CMK (cell line): ENCODE measurements at places on chromosomes 4 and X.

GRCh38 chr4:146271466-146271865 lies 57.1 kb downstream of the REELD1 start:
- DNase-seq, result no peak

GRCh38 chr4:27429364-27429871 lies 568.8 kb downstream of the STIM2 start:
- no peak for DNase-seq

DNA sequence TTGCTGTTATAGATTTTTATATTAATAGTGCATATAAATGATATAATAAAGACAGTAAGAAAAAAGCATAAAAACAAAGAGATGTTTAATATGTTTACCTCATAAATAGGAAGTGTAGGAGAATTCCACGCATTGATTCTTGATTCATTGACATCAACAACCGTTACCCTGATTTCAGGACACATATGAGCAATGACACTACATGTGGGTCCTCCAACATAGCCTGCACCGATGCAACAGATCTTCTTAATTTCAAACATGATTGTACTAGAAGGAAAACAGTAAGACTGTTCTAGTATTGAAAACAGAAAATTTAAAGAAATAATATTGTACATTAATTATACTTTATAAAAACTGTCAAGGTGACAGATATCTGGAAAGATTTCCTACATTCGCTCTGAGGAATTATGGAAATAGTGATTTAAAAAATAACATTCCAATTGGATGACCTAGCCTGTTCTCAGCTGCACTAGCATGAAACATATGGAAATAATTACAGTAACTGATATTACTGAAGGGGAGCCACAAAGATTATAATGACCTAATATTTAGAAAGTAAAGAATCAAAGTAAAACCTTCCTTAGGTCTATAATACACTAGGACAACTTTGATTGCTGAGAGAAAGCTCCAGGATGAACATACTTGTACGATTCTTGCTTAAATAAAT lies 5.9 kb downstream of the UGDH start:
- no peak for DNase-seq

GRCh38 chr4:167290678-167291077 lies 56.4 kb upstream of the SPOCK3 start:
- no peak for DNase-seq

DNA sequence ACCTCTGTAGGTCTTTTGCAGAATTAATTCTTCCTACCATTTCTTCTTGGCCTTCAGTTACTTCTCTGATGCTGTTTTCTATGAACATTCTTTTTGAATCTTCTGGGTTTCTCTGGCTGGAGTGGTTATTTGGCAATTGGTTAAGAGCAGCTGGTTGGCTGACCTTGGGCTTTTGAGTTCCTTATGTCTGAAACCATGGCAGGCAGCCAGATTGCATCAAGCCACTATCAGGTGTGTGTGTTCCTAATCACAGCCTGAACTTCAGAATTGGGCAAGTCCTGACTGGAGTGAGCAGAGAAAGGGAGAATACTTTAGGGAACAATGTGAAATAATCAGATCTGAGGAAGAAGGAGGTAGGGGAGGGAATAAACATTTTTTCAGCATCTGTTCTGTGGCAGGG lies 90.2 kb downstream of the ARHGAP10 start:
- DNase-seq, result no peak

GRCh38 chr4:182823576-182823975 lies 93.6 kb downstream of the DCTD start:
- DNase-seq, result no peak

DNA sequence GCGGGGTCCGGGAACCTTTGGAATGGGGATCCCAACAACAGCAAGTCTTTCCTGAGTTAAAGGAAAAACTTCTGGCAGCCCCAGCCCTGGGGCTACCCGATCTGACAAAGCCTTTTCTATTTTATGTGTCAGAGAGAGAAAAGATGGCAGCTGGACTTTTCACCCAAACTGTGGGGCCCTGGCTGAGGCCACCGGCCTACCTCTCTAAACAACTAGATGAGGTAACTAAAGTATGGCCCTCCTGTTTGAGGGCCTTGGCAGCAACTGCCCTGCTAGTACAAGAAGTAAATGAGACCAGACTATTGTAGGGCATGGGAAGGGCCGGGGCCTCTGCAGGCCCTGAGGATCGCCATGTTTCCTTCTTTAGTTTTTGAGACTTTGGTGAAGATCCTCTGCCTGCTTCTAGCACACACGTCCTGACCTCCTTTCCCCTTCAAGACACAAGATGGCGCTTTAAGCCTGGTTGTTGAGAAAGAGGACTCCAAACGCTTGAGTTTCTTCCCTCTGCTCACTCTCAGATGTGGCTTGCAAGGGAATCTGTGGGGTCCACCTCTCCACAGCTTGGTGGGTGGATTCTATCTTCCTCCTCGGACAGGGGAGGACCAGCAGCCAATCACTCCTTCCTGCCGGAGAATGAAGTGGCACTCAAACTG lies 18.5 kb upstream of the DRD5 start:
- peak; percentile 37 for DNase-seq

DNA sequence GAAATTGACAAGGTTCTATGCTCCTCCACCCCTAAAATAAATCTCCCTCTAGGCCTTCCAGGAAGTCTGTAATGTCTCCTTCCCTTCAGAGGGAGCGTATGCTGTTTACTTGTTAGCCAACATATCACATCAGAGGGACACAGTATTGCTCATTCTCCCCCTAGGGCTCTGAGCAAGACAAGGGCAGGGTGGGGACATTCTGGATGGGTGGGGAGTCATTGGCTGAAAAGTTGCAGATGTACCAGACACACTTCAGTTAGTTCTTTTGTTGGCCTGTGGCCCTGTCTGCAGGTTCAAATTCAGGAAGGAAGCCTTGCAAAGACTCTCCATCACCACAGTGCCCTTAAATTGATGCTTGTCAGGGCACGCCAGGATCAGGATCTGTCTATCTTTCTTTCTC lies 106.3 kb upstream of the TEX13D start:
- DNase-seq, result no peak
